ENCODE measurements at places on chromosomes 4 and X. TPM values are rescaled to one million over a fixed set of nuclear protein-coding genes. Genes with fewer than 3 reads are reported as not detected.

DNA sequence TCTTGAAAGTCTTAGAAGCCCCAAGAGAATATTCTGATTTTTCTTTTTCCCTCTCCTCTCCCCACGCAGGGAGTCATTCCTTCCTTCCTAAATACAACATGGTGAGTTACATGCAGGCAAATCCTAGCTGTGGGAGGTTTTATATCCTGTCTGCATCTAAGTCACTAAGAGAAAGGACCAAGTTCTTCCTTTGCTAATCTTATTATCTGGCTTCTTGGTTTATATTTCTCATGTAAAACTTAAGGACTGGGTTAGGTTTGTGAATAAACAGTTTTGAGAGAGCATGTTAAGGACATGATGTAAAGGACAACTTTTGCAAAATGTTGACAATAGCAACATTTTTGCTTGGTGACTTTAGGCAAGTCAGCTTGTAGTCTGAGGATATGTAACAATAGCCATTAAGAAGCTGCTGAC, 5.1 kb upstream of the CXCL9 start:
- no peak for DNase-seq

- no peak for DNase-seq
Observed at GRCh38 chrX:38649674-38650647, 88.6 kb downstream of the TSPAN7 start.

Gene RFC1
- total RNA-seq: 82.2 TPM

- DNase-seq: no peak
Observed at GRCh38 chrX:130395341-130395740, 6.4 kb upstream of the RBMX2 start.

Gene NSD2
- total RNA-seq: 32.5 TPM

GRCh38 chr4:12612876-12613275, 871.3 kb downstream of the RAB28 start:
- DNase-seq: no peak

Gene CHST7
- total RNA-seq: 9.7 TPM

GRCh38 chrX:42094218-42094617, 170.9 kb upstream of the CASK start:
- no peak for DNase-seq

GRCh38 chrX:66015900-66016689, 23.8 kb downstream of the VSIG4 start:
- no peak for DNase-seq

Gene GAB3
- total RNA-seq: 5.0 TPM

DNA sequence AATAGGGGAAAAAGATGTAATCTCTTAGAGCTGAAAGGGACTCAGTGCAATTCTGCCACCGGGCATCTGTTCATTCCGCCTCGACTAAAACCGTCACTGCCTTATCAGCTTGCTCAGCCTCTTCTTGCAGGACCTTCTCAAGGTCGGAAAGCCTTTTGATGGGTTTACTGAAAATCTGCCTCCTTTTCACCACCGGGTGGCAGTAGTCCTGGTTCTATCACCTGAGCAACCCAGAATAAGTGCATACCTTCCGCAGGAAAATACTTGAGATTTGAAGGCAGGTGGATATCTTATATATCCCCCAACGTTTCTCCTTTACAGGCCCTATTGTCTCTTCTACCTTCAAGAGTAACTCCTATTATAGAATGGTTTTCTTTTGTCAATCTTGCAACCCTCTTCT, 103.4 kb upstream of the PAK3 start:
- DNase-seq: peak; percentile 14

Gene GUCY1A1
- total RNA-seq: not detected

DNA sequence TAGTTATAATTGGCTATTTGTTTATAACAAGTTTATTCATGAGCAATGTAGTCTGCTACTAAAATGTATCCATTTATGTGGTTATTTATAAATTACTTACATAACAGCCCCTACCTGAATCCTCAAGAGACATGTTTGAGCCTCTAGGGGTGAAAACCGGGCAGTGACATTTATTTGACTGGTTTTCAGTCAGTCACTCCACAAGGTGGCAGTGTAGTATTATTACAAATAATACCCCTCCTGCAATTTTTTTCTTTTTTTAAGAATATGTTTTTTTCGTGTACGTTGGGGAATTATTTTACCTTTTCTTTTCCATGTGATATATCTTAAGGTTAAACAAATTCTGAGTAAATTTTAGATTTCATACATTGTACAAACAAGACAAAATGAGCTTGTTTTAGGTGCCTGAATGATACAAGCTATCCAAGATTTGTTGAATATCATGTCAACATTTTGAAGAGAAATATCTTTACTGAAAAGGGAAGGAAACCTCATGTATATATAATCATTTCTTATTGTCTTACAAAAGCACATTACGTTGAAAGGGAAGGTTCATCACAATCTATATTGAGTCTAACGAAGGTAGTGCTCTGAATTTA, 598.7 kb upstream of the TECRL start:
- no peak for DNase-seq

Gene MUC7
- not detected for total RNA-seq

Gene RS1
- total RNA-seq: not detected

DNA sequence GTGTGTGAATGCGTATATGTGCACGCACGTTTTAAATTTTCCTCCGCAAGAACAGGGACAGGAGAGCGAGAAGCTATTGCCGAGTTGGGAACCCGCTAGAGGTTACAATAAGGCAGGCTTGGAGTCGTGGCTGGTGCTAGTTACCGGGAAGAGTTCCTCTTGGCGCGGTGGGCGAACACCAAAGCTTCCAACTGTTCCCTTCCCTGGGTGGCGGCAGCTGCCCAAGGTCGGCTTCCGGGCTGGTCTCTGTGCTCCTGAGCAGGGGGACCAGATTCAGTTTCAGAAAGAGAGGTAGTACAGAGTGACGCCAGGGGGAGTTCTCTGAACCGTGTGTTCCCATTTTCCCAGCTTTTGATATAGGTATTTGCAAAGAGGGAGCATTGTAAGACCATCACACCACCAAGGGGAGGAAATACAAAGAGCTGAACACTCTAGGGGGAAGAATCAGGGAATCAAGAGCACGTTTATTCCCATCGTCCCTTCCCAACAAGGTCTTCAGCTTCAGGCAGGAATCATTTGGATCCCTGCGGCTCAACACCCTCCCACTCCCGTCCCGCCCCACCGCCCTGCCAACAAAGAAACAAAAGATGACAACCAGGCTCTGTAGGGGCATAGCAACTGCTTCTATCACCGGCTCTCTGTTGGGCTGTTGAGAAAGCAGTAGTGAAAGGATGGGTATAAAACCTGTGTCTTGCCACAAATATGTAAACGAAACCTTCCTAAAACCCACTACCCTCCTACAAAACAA, 113.6 kb upstream of the TEX13C start:
- DNase-seq: no peak

DNA sequence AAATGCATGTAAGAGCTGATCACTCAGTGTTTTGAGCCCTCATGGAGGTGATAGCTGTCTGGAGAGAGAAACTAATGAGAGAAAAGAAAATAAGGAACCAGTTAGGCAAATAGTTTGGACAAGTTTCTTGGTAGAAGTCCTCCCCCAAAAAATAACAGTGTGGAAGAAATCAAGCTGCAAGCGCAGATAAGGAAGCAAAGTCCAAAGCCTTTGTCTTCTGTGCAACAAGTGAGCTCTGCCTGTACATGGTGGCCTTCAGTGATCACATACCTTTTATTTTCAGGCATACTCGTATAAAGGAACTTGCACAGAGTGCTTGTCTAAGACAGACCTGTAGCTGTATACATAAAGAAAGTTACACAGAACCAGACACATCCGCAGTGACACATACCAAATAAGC, 2.5 kb upstream of the UGT2A3 start:
- DNase-seq: no peak

DNA sequence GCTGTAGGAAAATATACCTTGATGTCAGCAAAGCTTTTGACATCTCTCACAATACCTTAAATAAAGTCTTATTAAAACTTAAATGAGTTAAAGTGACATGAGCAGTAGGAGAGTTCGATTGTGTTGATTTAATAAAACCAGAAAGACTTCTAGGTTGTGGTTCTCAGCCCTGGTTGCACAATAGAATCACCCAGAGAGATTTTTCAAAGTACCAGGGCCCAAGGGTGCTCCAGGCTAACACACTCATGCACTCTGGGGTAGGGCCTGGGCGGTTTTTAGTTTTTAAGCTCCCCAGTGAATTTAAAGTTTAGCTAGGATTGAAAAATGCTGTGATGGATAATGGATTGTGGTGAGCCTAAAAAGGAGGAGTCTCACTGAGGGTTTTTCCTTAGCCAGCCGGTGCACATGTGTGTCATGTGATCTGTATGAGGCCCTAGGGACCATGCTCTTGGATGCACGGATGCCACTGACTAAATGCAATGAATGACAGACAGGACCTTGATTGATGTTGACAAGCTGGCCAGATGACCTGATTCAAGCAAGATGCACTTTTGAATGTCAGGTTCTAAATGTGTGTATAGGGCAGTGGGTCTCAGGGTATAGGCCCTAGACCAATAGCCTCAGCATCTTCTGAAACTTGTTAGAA, 185.0 kb downstream of the PTTG2 start:
- no peak for DNase-seq

DNA sequence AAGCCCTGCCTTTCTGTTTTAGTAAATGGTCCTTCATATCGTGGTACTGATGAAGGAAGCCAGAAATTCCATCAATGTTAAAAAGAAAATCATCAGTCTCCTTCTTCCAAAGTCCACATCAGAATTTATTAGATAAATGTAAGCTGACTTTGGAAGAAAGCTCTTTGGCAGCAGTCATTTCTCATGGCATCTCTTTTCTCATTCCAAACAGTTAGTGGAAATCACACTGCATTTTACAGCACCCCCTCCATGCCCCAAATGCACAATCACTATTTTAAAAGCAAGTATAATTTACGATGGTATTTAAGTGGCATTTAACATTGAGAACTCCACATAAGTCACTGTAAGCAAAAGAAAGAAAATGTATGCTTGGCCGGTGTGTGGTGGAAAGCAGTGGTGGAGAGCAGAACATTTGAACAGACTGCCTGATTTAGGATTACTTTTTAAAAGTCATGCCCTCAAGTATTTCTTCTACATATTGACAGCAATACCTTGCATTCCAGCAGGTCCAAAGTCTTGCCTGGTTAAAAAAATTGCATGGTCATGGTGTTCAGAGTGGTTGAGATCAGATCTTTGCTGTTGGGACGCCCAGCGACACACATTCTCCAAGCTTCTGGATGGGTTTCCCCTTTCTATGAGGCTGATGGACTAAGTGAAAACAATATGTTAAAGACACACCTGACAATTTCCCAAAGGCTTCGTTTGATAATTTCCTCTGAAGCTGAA, 248.6 kb downstream of the ADAMTS3 start:
- no peak for DNase-seq

DNA sequence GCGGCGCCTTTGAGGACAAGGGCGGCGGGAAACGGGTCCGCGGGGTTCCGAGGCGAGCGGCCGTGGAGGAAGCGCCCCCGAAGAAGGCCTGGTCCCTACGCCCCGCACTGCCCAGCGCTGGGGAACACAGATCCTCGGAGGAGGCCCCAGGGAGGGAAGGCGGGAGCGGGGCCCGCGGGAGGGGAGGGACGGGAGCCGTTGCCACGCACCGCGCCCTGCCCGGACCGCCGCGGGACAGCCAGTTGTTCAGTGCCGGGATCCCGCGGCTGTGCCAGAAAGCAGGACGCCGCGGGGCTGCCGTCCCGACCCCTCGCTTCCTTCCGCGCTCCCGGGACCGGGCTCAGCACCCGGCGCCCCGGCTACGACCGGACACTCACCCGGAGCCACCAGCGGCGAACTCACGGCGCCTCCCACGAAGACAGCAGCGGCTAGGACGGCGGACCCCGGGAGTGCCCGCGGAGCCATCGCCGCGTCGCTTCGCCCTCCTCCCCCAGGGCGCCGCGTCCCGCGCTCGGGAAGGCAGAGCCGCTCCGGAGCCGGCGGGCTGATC, 278 bp downstream of the RELL1 start:
- peak; percentile 42 for DNase-seq

- no peak for DNase-seq
Observed at GRCh38 chr4:37918653-37919052, 27.8 kb downstream of the TBC1D1 start.

Gene LEF1
- total RNA-seq: 325 TPM

- DNase-seq: no peak
Observed at GRCh38 chrX:68203646-68204045, 229.6 kb downstream of the OPHN1 start.

Data from CD8-positive, alpha-beta T cell (primary cell).